ENCODE measurements at places on chromosomes 5 and 9.

DNA sequence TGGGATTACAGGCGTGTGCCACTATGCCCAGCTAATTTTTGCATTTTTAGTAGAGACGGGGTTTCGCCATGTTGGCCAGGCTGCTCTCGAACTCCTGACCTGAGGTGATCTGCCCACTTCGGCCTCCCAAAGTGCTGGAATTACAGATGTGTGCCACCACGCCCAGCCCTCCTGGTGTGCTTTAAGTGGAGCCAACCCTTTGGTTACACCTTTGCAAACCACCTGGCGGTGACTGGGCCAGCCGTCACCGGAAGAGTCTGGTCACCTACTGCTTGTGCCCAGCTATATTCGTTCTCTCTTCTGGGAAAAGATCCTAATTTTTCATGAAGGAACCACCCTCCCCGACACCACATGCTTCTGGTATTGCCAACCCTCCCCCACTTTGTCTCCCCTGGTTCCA is 35.9 kb downstream of the COL23A1 start:
- no peak for DNase-seq

DNA sequence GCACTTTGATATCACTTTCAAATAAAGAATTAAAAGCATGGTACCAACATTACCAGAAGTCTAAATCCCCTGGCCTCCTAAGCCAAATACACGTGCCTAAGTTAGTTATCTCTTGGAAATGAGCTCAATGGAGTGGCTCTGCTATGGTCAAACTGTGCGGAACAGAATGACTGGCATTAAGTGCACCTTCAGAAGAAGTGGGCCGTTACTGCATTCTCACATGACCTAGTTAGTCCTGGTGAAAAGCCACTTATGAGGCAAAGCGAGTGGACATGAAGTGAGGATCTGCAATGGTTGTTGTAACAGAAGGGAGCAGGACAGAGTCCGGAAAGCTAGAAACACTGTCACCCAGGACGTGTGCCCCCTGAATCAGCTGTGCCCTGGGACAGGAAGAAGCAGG is 633.1 kb downstream of the IRX1 start:
- DNase-seq = no peak

GRCh38 chr9:126211441-126212074 is 115.1 kb upstream of the MVB12B start:
- no peak for DNase-seq

DNA sequence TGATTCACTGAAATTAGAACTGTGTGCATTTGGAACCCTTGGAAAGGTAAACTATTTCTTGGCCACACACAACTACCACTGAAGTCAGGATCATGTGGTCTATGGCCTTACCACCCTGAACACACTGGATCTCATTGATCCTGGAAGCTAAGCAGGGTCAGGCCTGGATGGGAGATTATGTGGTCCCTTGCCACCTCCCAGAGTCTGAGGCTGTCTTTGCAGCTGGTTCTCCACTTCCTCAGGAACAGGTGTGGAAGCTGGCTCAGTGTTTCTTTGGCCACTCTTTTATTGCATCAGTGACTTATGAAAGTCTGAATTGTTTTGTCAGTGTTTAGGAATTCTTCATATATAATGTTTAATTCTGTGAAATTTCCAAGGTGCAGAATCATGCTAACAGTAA is 89.2 kb downstream of the TEK start:
- no peak for DNase-seq

DNA sequence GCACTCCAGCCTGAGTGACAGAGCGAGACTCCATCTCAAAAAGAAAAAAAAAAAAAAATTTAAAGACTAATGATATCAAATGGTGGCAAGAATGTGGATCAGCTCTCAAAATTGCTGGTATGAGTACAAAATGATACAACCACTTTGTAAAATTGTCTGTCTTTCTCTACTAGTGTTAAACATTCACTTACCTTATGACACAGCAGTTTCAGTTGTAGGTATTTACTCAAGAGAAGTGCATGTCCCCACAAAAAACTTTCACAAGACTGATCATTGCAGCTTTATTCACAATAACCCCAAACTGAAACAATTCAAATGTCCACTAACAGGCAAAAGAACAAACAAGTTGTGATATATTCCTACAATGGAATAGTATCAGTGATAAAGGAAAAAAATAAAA is 14.7 kb upstream of the CETN3 start:
- no peak for DNase-seq

- no peak for DNase-seq
Observed at GRCh38 chr9:72790989-72791388, 161.9 kb downstream of the ALDH1A1 start.

- no peak for DNase-seq
Observed at GRCh38 chr9:127083138-127083980, 39.1 kb downstream of the ANGPTL2 start.

DNA sequence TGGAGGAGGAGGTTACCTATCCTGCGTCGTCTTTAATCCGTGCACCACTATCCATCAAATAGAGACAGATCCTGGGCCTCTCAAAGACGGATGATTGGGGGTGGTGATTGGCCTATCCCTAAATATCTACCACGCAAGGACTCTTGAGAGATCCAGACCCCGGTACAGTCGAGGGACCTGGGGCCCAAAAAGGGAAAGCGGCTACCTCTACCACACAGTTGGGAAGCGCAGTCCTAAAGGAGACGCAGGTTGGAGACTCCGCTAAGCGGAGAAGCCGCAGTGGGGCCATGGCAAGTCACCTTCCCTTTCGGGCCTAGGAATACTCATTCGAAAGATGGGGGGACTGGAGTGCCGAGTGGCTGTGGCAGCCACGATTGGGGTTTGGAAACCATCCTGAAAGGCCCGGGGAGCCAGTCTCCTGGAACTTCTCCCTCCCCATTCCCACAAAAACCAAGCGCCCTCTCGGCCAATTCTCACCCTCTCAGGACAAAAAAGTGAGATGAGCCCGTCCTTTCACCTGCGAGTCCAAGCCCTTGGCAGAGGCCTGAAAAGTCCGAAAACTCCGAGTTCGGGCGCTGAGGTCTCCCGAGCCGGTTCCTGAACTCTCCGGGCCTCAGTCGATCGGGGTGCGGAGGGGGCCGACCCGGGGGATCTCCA is 499 bp upstream of the FOXE1 start:
- no peak for DNase-seq

- DNase-seq = no peak
Observed at GRCh38 chr9:114093761-114094505, 5.2 kb downstream of the KIF12 start.

DNA sequence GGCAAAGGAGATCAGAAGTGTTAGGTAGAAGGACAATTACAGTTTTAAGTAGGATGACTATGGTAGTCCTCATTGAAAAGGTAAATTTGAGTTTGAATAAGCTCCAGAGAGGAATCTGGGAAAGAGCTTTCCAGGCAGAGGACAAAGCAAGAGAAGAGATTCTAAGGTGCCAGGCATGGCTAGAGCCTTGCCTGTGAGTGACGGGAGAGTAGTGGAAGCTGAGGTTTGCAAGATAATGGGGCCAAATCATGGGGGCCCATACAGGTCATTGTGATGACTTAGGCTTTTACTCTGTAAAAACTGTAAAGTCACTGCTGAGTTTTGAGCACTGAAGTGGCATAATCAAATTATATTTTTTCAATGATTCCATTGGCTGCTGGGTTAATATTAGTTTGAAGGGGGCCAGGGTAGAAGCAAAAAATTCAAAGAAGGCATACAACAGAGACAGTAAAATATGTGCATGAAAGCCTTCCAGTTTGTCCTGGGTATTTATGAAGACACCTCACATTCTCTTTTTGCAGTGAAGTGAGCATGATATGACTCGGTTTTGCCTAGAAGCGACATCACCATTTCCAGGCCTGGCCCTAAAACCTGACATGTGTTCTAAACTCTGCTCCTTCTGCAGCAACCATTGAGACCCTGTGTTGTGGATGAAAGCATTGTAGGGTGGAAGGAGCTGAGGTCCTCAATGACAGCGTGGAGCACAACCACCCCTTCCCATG is 279.8 kb upstream of the TNC start:
- no peak for DNase-seq

DNA sequence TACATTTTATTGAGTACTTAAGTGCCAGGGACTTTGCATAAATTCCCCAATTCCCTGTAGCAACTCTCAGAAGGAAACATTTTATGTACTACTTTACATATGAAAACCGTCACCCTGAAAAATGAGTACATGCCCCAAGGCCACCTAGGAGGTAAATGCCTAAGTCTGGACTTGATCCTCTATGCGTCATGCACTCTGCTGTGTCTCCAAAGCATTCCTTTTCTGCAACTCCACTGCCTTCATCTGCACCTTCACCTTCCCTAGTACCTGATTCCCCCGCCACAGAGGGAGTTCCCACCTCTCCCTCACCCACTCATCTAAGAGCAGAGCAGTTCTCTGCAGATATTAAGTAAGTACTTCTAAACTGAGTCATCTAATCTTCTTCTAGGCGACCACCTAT is 75.2 kb upstream of the HRH2 start:
- no peak for DNase-seq

GRCh38 chr5:168916266-168916665 is 337.1 kb upstream of the PANK3 start:
- no peak for DNase-seq

DNA sequence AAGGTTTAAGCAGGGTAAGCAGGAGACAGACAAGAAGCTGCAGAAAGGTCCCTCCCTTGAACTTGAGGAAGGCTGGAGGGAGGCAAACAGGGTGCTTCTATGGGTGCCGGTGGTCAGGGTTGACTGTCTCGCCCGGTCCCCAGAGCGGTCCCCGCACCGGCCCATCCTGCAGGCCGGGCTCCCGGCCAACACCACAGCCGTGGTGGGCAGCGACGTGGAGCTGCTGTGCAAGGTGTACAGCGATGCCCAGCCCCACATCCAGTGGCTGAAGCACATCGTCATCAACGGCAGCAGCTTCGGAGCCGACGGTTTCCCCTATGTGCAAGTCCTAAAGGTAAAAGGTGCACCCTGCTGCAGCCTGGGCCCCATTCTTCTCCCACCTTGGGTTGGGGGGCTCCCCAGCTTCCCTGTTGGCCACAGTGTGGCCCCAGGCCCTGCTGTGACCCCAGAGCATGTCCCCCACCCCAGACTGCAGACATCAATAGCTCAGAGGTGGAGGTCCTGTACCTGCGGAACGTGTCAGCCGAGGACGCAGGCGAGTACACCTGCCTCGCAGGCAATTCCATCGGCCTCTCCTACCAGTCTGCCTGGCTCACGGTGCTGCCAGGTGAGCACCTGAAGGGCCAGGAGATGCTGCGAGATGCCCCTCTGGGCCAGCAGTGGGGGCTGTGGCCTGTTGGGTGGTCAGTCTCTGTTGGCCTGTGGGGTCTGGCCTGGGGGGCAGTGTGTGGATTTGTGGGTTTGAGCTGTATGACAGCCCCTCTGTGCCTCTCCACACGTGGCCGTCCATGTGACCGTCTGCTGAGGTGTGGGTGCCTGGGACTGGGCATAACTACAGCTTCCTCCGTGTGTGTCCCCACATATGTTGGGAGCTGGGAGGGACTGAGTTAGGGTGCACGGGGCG is 5.7 kb downstream of the FGFR4 start:
- no peak for DNase-seq

- DNase-seq = no peak
Observed at GRCh38 chr9:97852001-97852398, 1.0 kb upstream of the FOXE1 start.

DNA sequence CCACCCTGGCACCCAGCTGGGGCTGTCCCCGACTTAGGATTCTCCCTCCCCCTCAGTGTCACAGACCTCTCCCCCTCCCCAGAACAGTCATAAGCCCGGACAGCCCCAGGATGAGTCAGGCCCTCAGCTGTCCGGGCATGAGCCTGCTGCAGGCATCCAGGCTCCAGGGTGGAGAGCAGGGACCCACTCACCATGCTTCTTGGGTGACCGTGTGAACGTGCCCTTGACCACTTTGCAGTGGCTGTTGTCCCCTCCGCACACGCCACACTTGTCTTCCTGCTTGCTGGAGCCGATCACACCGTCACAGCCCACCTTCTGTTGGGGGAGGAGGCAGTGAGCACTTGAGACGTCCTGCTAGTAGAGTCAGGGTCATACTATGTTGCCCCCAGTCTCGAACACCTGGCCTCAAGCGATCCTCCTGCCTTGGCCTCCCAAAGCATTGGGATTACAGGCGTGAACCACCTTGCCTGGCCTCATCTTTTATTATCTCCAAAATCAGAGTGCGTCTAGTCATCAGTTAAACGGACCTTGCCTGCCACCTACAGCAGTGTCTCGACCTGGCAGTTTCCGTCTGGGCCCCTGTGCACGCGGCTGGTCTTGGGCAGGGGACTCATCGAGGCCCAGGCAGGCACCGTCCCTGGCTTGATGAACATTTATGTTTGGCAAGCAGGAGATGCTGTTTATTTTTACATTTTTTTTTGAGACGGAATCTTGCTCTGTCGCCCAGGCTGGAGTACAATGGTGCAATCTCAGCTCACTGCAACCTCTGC is 72.6 kb downstream of the ZNF354C start:
- DNase-seq = peak; percentile 11

DNA sequence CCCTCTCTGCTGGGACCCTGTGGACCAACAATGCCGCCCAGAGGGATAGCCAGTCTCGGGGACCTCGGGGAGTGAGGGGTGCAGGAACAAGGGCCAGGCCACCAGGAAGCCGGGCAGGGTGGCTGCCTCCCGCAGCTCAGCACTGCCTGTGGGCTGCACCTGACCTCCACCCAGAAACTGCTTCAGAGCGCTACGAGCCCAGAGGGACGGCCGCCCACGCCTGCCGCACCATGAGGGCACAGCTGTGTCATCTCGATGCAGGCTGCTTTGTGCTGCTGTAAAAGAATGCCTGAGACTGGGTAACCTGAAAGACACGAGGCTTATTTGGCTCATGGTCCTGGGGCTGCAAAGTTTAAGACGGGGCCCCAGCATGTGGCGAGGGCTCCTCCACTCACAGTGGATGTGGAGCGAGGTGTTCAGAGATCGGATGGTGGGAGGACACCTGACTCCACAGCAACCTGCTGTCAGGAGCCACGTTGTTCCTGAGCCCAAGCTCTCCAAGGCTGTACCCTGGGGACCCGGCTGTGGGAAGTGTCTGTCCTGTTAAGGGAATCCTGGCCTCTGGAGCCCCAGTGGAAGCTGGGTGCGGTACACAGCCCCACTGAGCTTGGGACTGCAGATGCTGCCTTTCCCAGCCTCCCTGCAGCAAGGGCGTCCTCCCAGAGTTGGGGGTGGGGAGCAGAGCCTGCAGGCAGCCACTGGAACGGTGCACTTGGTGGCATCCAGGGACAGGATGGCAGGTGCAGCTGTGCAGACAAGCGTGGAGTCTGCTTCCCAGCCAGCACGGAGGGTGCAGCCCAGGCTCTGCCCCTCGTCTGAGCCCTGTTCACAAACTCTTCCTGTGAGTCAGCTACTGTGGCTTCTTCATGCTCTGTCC is 11.8 kb upstream of the ZDHHC11 start:
- peak; percentile 56 for DNase-seq

DNA sequence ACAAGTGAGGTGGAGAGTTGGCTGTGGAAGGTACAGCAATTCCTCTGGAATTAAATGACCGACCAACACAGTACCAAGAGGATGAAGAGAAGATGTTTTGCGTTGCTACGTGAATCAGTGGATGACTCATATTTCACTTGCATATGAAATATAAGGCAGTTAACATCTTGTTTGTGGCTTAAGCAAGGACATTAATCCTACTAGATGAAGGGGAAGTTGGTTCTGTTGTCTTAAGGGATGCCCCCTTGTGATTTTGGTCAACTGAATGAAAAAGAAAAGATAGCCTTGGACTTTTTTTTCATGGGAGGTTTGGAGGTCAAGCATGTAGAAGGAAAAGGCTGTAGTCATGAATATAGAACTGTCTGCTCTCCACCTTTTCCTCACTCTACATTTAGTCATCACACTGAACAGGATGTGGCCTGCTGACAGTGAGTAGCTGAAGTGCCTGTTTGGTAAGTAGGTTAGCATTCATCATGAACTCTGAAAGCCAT is 33.9 kb downstream of the VLDLR start:
- peak; percentile 94 for DNase-seq

Measured in iris pigment epithelial cell (primary cell).